ENCODE measurements at places on chromosomes 5 and 9. TPM values are rescaled to one million over a fixed set of nuclear protein-coding genes. Genes with fewer than 3 reads are reported as not detected.

Gene MED27
- 23.1 TPM for total RNA-seq

Gene EGFL7
- 134 TPM for total RNA-seq

Gene CBY3
- not detected for total RNA-seq

Gene ADAMTS6
- total RNA-seq, result 1.8 TPM

Gene MARCHF3
- total RNA-seq, result 9.8 TPM

Gene LCN15
- not detected for total RNA-seq

Gene FBP1
- total RNA-seq, result 10.9 TPM

Gene ACSL6
- total RNA-seq, result 1.4 TPM

GRCh38 chr5:79971156-79971555 is 19.9 kb downstream of the MTX3 start:
- no peak for DNase-seq

- no peak for DNase-seq
Observed at GRCh38 chr5:148179234-148179824, 11.0 kb downstream of the SPINK14 start.

DNA sequence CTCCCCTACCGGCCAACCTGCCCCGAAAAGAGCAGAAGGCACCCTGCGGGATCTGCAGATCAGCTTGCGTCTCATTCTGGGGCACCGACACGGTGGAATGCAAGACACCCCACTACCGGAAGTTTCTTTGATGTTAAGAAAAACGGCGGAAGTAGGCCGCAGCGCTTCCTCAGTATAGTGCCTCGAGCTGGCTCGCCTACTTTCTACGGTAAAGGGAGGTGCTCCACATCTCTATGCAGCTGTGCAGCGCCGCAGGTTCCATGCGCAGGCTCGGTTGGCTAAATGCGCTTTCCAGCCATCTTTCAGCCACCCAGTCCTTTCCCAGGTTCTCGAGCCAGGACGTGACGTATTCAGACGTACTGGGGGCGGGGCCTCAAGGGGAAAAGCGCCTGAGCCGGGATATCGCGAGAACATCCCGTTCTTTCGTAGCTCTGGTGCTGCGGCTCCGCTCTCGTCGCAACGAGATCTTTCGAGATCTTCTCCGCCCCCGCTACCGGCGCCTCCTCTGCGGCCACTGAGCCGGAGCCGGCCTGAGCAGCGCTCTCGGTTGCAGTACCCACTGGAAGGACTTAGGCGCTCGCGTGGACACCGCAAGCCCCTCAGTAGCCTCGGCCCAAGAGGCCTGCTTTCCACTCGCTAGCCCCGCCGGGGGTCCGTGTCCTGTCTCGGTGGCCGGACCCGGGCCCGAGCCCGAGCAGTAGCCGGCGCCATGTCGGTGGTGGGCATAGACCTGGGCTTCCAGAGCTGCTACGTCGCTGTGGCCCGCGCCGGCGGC is at the start of gene HSPA4:
Gene HSPA4, plus strand, starts transcription at position 472 of the 775 bp plus-strand sequence. Its CDS starts 238 bp downstream, at position 710.
- peak; percentile 98 for DNase-seq

DNA sequence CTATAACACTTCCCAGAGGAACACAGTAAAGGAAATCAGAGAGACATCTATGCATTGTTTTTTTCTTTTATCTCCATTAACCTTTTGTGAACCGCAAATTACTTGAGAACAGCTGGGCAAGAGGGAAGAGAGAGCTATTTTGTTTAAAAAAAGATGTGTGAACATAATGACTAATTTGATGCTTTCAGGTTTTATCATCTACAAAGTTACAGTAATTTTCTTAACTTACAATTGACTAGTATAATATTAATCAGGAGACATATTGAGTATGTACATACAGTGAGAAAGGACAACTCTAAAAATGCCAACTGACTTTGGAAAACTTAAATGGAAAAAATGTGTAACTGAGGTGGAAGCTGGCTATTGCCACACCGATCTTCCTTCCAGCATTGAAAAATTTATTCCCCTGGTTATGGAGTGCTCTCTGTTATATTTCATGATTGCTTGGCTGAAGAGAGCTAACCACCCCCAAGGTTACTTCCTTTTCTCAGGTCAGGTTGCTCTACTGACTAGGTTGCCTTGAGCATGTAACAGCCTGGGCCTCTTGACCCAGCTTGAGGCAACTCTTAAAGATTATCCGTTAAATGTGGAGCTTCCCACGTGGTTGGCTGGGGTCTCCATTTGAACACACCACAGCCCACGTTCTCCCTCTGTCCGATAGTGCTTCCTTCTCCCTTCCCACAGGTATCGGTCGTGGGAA is 62.6 kb upstream of the C6 start:
- no peak for DNase-seq

DNA sequence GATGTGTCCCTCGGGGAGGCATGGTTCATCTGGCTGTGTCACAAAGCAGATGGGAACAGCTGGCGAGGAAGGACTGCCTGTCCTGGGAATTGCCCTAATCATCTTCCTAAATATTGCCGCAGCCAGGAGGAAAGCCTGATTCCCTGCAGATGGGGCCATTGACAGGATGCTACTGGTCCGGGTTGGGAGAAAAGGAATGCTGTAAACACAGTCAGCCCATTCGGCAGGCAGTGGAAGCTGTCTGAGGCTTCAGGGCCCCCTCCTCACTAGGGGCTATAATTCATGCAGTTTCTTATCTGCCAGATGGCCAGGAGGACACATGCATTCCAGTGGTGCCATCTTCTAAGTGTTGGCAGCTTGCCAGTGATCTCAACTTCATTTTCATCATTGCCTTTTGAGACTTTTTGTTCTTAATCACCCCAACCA is 110.3 kb downstream of the KCNIP1 start:
- no peak for DNase-seq

- no peak for DNase-seq
Observed at GRCh38 chr9:101307524-101308213, 77.1 kb downstream of the BAAT start.

DNA sequence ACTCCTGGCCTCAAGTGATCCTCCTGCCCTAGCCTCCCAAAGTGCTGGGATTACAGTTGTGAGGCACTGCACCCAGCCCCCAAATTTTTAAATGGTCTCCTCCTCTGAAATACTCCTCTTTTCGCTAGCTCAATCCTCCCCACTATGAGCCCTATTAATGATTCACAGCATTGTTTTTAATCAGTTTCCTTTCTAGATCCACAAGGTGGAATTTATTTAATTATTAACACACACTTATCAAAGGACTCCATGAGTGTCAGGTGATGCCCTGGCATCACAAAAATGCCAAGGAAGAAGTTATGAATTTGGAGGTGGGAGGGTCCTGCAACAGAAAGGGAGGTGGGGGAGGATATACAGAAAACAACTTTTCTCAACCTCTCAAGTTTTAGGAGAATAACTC is 806.5 kb downstream of the PRELID2 start:
- no peak for DNase-seq

DNA sequence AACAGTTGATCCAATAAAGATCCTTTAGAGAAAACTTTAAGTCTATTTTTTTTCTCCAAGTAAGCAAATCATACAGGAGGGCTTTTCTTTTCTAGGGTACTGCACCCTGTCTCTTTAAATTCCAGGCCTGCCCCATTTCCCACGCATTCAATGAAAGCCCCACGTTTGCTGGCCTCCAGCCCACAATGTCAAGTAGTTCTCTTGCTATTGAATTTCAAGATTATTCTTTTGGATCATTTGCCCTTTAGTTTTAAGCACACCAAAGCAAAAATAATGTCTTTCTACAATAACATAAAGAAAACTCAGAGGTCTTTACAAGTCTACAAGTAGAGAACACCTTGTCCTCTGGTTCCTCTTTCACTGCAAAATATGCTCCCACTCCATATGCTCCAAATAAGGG is 15.6 kb downstream of the MLLT3 start:
- no peak for DNase-seq

DNA sequence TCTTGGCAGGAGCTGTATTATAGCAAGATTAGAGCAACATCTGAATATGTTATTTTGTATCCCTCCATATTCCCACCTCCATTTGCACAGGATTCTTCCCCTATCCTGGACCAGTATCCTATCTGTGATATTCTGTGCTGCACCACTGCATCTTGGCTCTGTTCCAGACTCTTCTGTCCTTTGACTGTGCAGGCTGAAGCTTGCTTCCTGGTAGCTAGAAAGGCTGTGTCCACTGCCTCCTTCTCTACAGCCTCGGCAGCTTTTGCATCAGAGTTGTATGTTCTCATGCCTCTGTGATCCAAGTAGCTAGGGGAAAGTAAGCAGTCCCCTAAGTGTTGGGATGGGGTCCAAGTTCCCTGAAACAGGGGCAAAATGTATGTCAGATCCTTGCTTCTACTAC is 104.1 kb downstream of the GAS1 start:
- no peak for DNase-seq

GRCh38 chr9:113978725-113979342 is 99.3 kb downstream of the AMBP start:
- no peak for DNase-seq

DNA sequence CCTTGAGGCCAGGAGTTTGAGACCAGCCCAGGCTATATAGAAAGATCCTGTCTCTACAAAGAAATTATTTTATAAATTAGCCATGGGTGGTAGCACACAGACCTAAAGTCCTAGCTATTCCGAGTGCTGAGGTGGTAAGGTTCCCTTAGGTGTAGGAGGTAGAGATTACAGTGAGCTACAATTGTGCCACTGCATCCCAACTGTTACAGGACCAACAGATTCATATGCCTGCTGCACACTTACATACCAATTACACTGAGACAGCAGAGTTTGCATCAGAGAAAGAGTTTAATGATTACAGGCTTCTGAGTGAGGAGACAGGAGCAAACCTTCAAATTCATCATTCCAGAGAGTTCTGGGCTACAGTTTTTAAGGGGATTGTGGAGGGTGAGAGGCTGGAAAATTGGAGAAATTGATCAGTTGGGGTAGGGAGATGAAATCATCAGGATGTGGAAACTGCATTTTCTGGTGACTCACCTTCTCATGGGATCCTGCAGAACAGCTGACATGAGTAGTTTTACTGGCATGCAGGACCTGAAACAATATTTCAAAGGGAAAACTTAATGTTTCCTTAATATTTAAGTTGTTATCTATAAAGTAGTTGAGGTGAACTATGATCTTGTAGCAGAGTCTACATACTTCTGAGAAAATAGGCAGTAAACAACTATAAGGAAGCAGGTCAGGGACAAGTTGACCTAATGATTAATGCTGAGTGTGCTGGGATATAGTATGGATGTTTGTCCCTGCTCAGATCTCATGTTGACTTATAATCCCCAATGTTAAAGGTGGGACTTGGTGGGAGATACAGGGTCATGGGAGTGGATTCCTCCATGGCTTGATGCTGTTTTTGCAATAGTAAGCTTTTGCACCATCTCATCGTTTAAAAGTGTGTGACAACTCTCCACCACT is 54.7 kb downstream of the ANXA2R start:
- no peak for DNase-seq

DNA sequence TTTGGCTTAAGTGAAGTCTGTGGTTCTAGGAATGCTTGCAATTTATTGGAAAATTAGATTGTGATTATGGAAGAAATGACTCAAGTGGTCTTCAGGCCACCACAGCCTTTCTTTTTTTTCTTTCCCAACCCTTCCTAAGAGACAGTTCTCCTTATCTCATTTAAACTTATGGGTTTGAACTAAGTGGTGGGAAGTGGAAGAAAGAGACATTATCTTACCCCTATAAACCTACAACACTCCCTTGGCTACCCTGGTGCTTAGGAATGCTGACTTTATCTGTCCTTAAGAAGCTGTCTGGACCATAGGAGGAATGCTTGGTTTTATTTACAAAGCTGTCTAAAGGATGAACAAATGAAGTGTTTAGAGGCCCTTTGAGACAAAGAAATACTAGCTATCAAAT is 5.1 kb upstream of the ERAP1 start:
- no peak for DNase-seq

GRCh38 chr5:119309326-119309725 is 46.5 kb upstream of the TNFAIP8 start:
- no peak for DNase-seq

GRCh38 chr5:116486588-116486987 is 88.0 kb downstream of the SEMA6A start:
- DNase-seq, result no peak

DNA sequence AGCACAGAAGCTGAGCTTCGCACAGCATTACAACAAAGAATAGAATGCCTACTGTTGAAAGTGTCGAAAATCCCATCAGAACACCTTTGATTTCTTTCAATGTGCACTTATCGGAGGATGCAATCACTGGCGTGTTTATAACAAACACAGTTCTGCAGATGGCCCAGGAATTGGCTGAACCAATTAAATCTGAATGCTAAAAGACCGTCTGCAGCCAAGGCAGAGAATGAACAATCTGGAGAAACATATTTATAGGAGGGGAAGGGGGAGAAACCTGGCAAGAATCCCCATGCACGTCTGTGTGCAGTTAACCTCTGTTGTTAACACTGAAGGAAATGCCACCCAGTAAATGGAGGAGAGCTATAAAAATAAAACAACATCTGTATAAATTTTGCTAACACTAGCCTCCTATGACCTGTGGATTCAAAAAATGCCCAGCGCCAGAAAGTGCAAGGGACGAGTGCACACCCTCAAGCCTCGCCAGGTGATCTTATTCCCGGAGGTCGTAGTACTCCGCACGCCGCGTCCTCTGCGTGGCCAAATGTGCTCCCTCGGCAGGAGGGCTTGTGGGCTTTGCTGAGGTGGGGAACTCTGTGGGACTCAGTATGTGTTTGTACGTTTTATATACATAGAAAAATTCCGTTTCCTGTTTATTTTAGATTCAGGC is 56.8 kb downstream of the PTCH1 start:
- DNase-seq, result no peak

GRCh38 chr9:16112116-16112515 is 559.3 kb downstream of the CCDC171 start:
- DNase-seq, result no peak

- DNase-seq, result no peak
Observed at GRCh38 chr5:160092960-160093707, 26.1 kb downstream of the PWWP2A start.

GRCh38 chr5:40409601-40410000 is 270.1 kb upstream of the PTGER4 start:
- no peak for DNase-seq

GRCh38 chr5:40985501-40985900 is 76.2 kb downstream of the C7 start:
- DNase-seq, result no peak

DNA sequence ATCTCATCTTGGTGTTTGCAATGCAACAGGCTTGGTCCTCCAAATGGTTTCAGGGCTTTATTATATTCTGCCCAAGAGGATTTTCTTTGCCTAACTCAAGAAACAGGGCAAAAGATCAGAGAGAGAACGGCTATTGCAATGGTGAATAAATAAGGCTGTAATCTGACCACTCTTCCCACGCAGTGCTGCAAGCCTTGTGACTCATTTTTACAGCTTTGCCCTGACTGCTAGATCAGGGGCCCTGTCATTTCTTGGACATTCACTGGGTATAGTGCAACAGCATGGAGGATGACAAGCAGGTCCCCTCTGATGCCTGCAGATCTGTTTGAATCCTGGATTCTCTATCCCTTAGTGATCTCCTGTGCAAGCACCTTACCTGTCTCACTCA is 459.1 kb downstream of the EBF1 start:
- no peak for DNase-seq

DNA sequence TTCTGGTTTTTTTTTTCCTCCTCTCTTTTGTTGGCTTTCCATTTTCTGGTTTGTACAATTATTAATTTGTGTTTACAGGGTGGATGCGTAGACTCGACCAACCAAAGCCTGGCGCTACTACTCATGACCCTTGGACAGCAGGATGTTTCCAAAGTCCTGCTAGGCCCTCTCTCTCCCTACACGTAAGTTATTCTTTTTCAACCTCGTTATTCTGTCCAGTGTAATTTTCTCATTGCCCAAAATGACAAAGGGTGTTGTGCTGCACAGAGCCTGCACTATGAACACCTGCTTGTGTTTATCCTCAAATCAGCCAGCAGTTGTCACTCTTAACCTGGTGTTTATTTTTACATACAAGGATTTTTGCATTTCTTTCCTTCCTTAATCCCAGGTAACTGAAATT is 56.6 kb downstream of the RCL1 start:
- DNase-seq, result no peak

- DNase-seq, result no peak
Observed at GRCh38 chr5:147349241-147349640, 114.4 kb downstream of the STK32A start.
